ENCODE measurements at places on chromosomes 7 and 10. TPM values are rescaled to one million over a fixed set of nuclear protein-coding genes. Genes with fewer than 3 reads are reported as not detected.

GRCh38 chr7:19670806-19671205 lies 38.0 kb downstream of the POLR1F start:
- H3K4me1 ChIP-seq = no peaks in the 10 kb centered on the region
- no peak for DNase-seq
- no peaks in the 10 kb centered on the region for H3K36me3 ChIP-seq
- H3K27me3 ChIP-seq = no peaks in the 10 kb centered on the region
- H3K4me3 ChIP-seq = no peak overlapping the region

GRCh38 chr7:1525409-1525808 lies 5.1 kb upstream of the MAFK start:
- no peaks in the 10 kb centered on the region for H3K36me3 ChIP-seq
- no peaks in the 10 kb centered on the region for H3K4me1 ChIP-seq
- no peak overlapping the region for H3K4me3 ChIP-seq

DNA sequence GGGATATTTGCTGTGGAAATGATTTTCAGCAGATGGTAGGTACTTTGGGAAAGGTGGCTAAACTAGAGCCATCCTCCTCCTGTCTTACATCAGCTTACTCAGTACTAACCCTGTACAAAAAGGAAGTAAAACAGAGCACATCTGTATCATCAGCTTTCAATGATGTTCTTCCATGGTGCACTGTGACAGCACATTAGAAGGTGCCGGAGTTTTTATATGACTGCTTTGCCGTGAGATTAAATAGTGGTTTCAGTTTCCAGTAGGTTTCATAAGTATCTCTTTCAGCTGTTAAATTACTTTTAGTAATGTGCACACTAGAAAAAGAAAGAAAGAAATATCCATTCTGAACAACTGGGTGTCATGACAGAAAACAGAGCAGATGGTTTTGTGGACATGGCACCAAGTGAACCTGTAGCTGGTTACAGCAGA lies 86.5 kb downstream of the ARID5B start:
- no peaks in the 10 kb centered on the region for H3K36me3 ChIP-seq
- DNase-seq = no peak
- H3K27me3 ChIP-seq = no peaks in the 10 kb centered on the region
- H3K4me1 ChIP-seq = no peaks in the 10 kb centered on the region
- H3K4me3 ChIP-seq = no peak overlapping the region
- no peak overlapping the region for H3K27ac ChIP-seq

DNA sequence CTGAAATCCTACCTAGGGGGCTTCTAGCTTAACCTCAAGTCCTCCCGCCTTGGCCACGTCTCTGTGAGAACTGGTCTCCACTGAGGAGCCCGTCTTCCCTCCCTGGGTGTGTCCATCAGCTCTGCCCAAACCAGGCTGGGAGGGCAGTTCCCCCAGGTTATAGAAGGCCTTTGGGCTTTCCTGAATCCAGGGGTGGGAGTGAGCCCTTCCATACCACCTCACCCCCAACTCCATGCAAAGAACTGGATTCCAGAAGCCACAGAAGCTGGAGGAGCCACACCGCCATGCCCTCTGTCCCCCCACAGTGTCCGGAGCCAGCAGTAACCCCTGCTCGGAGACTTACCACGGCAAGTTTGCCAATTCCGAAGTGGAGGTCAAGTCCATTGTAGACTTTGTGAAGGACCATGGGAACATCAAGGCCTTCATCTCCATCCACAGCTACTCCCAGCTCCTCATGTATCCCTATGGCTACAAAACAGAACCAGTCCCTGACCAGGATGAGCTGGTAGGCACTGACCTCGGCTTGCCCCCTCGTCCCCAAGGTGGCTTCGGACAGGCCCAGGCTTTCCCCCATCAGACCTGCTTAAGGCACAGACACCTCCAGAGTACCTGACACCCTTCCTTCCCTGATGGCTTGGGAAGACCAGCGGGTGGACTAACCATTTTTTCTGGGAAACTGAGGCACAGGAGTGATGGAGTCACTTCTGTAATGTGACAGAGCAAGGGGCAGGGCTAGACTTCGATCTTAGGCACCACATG lies 4.7 kb downstream of the CPA1 start:
- H3K4me1 ChIP-seq = no peaks in the 10 kb centered on the region
- DNase-seq = no peak
- peak overlapping the region; percentile 54 for H3K4me3 ChIP-seq
- H3K27me3 ChIP-seq = no peaks in the 10 kb centered on the region

GRCh38 chr10:5691786-5692185 lies 7.1 kb downstream of the TASOR2 start:
- no peak overlapping the region for H3K27ac ChIP-seq
- H3K4me3 ChIP-seq = no peak overlapping the region
- no peaks in the 10 kb centered on the region for H3K27me3 ChIP-seq
- no peaks in the 10 kb centered on the region for H3K36me3 ChIP-seq
- peaks cover 13% of the 10 kb centered on the region for H3K4me1 ChIP-seq
- DNase-seq = no peak

DNA sequence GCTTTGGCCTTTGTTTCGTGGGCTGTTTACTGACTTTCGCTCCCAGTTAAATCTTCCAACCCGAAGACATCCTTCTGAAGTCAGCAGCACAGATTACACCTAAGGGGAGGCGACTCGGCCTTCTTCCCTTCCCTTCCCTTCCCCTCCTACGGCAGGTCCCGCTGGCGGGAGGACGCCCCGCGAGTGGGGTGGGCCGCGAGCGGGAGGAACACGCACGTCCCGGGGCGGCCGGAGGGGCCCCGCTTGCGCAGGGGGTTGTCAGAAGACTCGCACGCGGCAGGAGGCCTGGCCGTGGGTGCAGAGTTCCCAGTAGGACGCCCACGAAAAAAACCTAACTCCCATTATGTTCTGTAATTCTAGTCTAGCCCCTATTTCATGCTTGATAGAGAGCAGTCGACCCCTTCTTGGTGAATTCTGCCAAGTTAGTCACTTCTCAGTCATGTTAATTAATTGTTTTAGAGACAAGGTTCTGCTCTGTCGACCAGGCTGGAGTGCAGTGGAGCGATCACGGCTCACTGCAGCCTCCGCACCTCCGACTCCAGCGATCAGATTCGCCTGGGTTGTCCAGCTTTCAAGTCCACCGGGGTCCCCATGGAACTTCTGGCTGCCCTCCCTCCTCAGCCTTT lies 19.2 kb upstream of the ZNF32 start:
- no peaks in the 10 kb centered on the region for H3K27me3 ChIP-seq
- H3K4me3 ChIP-seq = no peak overlapping the region
- no peaks in the 10 kb centered on the region for H3K36me3 ChIP-seq
- no peak overlapping the region for H3K27ac ChIP-seq

DNA sequence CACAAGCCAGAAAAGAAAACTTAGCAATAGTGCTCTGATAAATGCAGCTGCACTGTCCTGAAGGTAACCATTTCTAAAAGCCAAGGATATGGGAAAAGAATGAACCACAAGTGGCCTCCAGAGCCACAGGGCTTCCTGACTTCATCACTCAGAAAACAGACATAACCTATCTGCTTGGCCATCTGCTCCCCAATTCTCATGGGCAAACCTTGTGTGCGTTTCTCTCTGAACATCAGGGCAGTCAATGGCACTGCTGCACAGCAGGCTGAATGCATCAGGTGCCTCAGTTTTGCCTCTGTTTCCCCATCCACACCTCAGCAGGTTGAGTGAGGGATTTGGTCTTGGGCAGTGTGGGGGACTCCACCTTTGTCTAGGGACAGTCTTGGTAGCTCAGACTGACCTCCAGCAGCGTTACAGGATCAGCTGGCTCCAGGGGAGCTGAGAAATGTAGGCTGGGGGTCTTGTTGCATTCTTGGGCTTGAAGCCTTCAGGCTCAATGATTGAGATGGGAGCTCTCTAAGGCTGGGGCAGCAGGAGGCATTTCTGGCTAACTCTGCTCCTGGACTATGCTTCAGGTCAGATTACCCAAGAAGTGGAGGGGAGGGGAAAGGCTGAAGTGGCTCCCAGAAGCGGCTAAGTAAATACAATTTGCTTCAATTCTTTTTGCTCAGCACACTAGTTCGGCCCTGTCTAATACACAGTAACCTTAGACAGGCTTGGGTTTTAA lies 23.6 kb upstream of the PDLIM1 start:
- no peaks in the 10 kb centered on the region for H3K27me3 ChIP-seq
- peaks cover under 1% of the 10 kb centered on the region for H3K4me1 ChIP-seq
- no peaks in the 10 kb centered on the region for H3K36me3 ChIP-seq
- no peak overlapping the region for H3K4me3 ChIP-seq

- no peaks in the 10 kb centered on the region for H3K4me1 ChIP-seq
- H3K4me3 ChIP-seq = no peak overlapping the region
- no peak overlapping the region for H3K27ac ChIP-seq
- DNase-seq = no peak
These were observed 134.0 kb downstream of the PAXIP1 start for GRCh38 chr7:154868921-154869320.

DNA sequence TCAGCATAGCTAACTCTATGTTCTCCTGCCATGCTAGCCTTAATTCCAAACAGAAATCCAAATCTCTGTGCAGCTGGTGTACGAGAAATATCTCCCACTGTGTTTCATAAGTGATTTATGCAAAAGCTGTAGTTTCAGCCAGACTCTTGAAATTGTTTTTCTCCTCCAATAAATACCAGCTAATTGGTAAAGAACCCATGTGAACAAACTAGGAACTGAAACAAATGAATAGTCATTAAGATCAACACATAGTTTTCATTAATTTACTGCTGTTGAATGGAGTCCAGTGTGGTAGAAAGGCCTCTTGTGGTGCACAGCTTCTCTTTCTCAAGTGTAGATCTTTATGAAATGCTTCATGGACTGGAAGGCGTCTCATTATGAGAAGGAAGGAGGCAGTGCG lies 18.4 kb downstream of the PPP1R17 start:
- no peak for DNase-seq
- no peaks in the 10 kb centered on the region for H3K27me3 ChIP-seq
- no peak overlapping the region for H3K27ac ChIP-seq
- no peak overlapping the region for H3K4me3 ChIP-seq
- no peaks in the 10 kb centered on the region for H3K36me3 ChIP-seq

GRCh38 chr7:74051629-74052410 lies 23.8 kb downstream of the ELN start:
- H3K4me3 ChIP-seq = no peak overlapping the region
- no peak for DNase-seq
- no peak overlapping the region for H3K27ac ChIP-seq
- H3K27me3 ChIP-seq = no peaks in the 10 kb centered on the region

GRCh38 chr7:87833130-87833529 lies 43.0 kb downstream of the SLC25A40 start:
- no peaks in the 10 kb centered on the region for H3K4me1 ChIP-seq
- DNase-seq = no peak
- no peaks in the 10 kb centered on the region for H3K27me3 ChIP-seq
- H3K36me3 ChIP-seq = no peaks in the 10 kb centered on the region
- no peak overlapping the region for H3K27ac ChIP-seq

DNA sequence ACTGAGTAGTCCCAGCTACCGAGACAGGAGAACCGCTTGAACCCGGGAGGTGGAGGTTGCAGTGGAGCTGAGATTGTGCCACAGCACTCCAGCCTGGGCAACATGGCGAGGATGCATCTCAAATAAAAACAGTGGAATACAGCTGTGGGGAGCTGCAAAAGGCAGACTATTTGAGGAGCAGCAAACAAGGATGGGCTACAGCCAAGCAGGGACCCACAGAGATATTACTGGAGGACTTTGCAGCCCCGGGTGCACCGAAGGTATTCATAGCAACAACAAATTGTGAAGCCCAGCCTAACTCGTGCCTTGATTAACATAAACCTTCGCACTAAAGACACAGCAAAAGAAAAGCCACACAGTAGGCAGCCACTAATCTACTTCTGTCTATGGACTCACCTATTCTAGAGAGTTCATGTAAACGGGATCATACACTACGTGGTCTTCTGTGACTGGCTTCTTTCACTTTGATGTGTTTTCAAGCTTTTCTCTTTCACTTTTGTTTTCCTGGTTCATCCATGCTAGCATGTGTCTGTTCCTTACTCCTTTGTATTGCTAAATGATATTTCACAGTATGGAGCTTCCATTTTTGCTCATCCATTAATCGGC lies 34.0 kb downstream of the PODXL start:
- H3K4me3 ChIP-seq = peak overlapping the region; percentile 11
- peak overlapping the region; percentile 65 for H3K27ac ChIP-seq
- peaks cover 21% of the 10 kb centered on the region for H3K4me1 ChIP-seq
- no peaks in the 10 kb centered on the region for H3K36me3 ChIP-seq
- H3K27me3 ChIP-seq = no peaks in the 10 kb centered on the region
- no peak for DNase-seq

Gene LRRC61
- 11.2 TPM for polyA plus RNA-seq

Gene SLC13A1
- 0.04 TPM for polyA plus RNA-seq

Gene PGAM2
- 3.3 TPM for polyA plus RNA-seq

Gene NODAL
- polyA plus RNA-seq = not detected

Gene CPED1
- 0.57 TPM for polyA plus RNA-seq

Gene LEP
- 0.05 TPM for polyA plus RNA-seq

Gene ZNF736
- polyA plus RNA-seq = 5.5 TPM

Gene MPP7
- 2.8 TPM for polyA plus RNA-seq

Measured in pancreas (tissue), 10 donors.